Left renal pelvis (tissue), 4 donors: ENCODE measurements at places on chromosomes 5 and 9.

DNA sequence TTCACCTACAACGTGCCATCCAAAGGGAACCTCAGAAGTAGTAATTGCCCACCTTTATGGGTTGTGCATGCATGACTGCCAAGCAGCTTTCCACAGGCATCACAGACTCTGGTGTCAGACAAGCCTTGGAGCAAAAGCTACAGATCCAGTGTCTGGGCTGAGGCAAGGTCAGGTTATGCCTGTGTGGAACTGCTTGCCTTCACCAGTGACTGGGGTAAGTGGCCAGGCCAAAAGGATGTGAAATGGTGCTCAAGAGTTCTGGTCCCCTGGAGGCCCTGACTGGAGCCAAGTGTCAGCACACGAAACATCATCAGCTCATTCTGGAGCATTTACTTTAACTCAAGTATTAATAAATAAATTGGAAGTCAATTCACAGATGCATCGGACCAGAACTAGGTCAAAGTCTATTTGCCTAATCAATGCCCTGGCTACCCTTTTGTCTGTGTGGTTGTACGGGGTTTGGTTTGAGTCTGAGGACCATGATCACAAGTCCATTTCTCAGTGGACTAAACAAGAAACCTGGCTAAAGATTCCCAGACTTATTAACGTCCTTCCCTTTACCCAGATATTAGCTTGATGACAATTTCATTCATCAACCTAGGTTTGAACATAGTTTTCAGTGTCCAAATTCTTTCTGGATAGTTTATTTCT is 41.5 kb upstream of the ZBED3 start:
- no peak for DNase-seq

- no peak for DNase-seq
Observed at GRCh38 chr5:57780306-57780960, 297.8 kb upstream of the ACTBL2 start.

DNA sequence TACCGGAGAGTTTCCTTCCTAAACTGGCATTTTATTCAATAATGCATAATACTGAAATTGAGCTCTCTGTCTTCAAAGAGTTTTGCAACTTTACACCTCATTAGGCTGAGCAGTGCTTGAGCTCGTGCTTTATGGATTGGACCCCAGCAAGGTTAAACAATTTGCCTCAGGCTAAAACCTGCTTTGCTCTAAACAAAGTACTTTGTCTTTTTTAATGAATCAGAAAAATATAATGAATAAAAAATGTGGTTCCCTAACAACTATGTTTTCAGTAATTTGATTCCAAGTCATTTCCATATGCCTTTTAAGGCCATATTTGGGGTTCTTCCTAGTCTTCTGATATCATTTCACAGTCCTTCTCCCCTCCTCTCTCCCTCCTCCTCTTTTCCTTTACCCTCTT is 20.0 kb downstream of the ZNF366 start:
- no peak for DNase-seq

DNA sequence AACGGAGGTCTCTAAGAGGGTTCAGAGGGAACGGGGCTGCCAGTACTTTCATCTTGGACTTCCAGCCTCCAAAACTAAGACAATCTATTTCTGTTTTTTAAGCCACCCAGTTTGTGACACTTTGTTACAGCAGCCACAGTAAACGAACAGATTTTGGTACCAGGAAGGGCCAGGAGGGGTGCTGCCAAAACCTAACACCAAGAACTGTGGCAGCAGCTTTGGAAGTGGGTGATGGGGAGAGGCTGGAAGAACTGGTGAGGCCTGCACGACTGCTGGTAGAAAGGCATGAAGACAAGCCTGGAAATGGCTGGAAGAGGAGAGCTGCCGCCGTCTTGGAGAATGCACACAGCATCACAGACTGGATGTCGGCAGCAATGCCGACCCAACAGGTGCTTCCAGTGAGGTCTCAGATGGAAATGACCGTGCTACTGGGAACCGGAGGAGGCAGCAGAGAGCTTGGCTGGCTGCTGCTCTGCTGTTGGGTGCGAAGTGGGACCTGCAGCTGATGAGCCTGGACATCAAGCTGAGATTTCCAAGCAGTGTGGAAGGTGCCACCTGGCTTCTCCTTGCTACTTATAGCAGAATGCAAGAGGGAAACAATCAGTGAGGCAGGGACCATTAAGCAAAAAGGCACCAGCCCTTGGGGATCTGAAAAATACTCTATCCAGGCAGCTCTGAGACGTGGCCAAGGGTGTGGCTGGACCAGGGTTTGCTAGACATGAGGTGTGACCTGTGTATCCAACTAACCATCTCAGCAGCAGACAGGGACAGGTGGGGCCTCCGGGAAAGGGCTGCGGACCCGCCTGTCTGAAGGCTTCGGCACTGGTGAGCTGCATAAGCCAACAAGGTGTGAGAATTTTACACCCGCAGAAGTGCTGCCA is 4.7 kb upstream of the TMEM210 start:
- DNase-seq, result no peak

DNA sequence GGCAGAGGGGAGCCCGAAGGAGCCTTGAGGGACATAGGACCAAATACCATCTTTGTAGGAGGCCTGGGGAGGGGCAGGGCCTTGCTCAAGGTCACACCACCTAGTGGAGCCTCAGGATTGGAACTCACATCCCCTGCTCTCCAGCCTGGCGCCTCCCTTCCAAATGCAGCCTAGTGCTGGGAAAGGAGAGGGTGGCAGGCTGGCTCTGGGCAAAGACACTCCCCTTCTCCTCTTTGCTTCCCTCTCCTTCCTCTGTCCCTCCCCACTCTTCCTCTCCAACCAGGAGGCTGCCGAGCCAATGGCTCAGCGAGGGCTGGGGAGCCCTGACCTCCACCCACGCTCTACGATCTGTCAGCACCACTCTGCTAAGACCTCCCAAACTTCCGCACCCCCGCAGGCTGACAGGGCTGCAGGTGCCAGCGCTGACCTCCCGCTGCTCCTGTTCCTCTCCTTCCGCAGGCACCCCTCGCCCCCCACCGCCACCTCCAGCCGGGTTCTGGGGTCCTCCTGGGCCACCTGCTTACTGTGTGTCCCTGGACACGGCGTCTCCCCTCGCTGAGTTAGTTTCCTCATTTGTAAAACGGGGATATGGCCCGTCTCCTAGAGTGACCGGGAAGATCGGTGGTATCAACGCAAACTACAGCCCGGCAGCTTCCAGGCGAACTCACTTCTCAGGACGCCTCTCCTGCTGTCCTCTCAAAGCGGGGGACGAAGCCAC is 52.9 kb downstream of the C9orf50 start:
- DNase-seq, result no peak

DNA sequence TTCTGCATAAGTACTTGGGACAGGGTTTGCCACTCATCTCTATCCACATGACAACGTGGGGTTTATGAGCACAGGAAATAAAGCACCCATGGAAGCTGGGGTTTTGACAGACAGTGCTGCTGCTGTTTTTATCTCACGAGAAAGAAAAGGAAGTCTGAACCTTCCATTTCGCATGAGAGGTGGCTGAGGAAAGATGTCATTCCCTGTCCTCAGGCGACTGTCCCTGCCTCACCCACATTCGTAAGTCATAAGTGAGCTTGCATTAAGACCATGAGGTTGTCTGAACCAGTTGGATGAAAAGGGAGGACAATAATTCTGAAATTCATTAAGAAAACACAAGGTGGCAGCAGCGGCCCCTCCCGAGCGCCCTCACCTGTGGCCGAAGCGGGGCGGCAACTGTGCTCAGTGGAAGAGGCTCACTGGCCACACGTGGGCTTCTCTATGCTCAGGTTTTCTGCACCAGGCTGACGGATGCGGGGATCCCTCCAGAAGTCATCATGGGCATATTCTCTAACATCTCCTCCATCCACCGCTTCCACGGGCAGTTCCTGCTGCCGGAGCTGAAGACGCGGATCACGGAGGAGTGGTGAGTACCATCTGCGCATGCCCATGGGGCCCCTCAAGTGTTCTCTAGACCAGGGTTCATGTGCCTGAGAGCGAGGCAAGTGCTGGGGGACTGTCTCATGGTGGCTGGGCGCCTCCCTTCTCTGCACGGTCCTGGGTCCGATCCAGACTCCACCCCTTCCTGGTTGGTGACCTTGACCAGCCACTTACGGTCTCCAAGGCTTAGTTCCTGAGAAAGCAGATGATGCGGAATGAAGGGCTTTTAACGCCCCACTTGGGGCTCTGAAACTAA is 54.7 kb upstream of the SUSD3 start:
- DNase-seq, result no peak

DNA sequence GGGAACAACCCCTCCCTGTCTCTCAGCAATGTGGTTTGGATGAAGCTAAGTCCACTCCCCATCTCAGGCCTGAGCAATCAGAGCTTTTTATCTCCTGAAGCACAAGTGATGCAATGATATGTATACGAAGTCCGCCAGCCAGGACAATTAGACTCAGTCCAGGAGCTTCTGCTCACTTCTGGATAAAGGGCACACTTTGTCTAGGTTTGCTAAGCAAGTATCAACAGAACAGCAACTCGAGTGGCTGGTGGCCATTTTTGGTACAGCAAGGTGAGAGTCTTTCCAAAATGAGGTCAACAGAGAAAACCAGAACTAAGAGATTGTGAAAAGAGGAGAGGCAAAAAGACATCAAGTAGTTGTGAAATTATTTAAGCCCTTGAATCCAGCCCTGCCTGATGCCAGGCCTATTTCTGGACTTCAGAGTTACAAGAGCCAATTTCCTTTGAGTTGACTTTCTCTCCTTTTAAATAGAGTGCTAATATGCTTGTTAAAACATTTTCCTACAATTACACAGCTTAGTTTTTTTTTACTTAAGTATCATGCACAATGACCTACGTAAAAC is 8.2 kb downstream of the NDUFA8 start:
- DNase-seq, result no peak

- DNase-seq, result no peak
Observed at GRCh38 chr9:70415041-70415440, 584 bp upstream of the KLF9 start.

GRCh38 chr9:80134487-80134886 is 562.7 kb downstream of the TLE4 start:
- DNase-seq, result no peak

- peak; percentile 14 for DNase-seq
Observed at GRCh38 chr9:97075289-97075985, 36.5 kb upstream of the CTSV start.

DNA sequence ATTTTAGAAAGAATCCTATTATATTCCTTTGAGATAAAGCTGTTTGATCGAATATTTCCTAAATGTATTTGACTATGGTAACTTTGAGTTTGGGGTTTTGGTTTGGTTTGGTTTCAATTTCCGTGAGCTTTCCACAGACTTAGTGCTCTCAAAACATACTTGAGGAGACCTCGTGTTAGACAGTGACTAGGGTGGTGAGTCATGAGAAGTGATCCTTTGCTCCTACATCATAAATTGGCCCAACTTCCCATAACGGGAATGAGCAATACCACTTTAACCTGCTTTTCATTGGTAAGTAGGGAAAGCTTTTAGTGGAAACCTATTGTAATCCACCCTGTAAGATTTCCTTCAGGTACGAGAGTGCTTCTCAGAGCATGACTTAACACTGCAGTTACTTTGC is 3.8 kb upstream of the RASEF start:
- no peak for DNase-seq

GRCh38 chr9:76135902-76136301 is 245.4 kb downstream of the PCSK5 start:
- no peak for DNase-seq
